Fibroblast of pulmonary artery (primary cell): ENCODE measurements at places on chromosomes 11 and 22.

DNA sequence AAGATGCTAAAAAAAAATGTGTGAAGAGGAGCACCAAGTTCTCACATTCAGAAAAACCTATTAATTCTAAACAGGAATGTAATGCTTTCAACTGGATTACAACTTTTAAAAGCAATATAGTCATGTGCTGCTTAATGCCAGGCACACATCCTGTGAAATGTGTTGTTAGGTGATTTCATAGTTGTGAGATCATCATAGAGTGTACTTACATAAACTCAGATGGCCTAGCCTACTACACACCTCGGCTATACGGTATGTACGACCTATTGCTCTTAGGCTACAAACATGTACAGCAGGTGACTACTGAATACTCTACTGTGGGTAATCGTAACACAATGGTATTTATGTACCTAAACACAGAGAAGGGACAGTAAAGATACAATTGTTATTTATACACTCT is 142.3 kb downstream of the RBFOX2 start:
- DNase-seq = no peak

GRCh38 chr11:2821891-2822290 is 63.7 kb downstream of the CDKN1C start:
- DNase-seq = no peak

- DNase-seq = no peak
Observed at GRCh38 chr11:123892031-123892430, 6.6 kb upstream of the TMEM225 start.

- peak; percentile 49 for DNase-seq
Observed at GRCh38 chr11:10597877-10598351, 29.4 kb upstream of the LYVE1 start.

- DNase-seq = no peak
Observed at GRCh38 chr11:134792044-134792443, 380.0 kb upstream of the B3GAT1 start.

DNA sequence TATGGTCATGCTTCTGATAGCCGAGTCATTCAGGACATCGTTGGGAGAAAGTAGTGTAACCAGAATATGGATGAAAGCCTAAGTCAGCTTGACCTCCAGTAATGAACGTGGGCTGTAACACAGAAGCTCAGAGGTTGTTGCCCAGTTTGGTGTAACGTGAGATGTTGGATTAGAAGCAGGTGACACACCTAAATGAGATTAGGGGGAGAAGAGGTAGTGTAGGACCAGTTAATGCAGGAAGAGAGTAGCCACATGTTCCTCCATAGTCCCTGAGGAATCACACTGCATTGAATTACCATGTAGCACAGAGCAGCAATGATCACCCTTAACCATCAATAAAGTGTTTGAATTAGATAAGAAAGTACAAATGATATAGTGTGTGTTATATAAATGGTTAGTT is 20.4 kb downstream of the FBXO7 start:
- no peak for DNase-seq

GRCh38 chr11:20489948-20490347 is 102.4 kb downstream of the PRMT3 start:
- no peak for DNase-seq

DNA sequence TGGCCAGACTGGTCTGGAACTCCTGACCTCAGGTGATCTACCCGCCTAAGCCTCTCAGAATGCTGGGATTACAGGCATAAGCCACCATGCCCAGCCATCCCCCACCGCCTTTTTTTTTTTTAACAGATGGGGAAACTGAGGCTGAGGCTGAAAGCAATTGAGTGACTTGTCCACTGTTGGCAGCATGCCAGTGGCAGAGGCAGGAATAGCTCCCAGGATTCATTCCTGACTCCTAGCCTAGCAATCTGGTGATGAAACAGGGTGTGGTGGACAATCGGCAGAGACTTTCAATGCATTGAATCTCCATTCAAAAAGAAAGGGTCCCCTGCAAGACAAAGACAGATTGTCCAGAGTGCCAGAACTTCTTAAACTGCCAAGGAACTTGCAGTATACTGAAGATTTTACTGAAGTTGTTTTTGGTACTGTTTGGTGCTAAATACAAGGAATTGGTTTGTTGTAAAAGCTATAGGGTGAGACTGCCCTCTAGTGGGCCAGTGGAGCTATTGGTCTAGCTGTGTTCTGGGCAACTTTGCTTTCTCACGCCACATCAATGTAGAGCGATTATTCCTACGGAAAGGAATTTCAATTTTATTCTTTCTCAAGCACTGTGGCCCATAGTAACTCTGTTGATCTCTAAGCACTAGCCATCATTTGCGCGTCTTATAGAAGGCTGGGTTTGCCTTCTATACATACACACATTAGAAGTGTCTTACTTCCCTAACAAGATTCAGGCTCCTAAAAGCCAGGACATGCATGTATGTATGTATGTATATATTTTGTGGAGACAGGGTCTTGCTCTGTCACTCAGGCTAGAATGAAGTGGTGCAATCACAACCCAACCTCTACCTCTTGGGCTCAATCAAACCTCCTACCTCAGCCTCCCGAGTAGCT is 21.0 kb downstream of the C22orf31 start:
- peak; percentile 95 for DNase-seq

DNA sequence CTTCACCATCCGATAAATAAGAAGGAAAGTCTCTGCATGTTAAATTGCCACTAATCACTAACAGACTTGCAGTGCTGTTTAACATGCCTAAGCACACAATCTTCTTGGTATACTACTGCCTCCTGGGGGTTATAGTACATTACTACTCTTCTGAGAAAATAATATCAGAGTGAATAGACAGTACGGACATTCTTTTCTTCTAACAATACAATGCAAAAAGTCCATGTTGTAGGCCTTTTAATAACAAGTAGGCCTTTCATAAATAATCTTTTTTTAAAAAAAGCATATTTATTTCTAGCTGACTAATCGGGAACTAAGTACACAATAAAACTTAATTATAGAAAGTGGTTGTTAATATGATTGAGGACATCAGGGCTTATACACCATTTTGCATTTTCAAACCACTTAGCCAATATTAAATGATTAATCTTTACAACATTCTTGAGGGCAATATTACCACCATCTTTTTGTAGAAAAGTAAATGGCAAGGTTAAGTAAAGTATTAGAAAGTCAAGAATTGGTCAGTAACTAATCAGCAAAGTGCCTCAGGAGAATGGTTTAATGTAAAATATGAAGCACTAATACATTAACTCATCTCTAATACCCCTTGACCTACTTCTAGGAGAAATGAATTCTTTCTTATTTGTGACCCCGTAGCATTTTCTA is 84.7 kb downstream of the TTC28 start:
- DNase-seq = peak; percentile 82

DNA sequence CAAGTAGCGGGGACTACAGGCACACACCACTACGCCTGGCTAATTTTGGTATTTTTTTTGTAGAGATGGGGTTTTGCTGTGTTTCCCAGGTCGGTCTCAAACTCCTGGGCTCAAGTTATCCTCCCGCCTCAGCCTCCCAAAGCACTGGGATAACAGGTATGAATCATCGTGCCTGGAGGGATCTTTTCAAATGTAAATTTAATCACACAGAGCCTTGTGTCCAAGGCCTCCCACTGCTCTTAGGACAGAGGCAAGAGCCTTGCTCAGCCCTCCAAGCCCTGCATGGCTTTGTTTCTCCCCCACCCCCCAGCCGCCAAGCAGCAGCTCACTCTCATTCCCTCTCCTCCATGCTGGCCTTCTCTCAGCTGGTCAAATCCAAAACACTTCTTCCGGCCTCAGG is 75.3 kb upstream of the CREB3L1 start:
- no peak for DNase-seq

GRCh38 chr11:72244361-72245262 is 636 bp upstream of the PHOX2A start:
- no peak for DNase-seq

- no peak for DNase-seq
Observed at GRCh38 chr11:35947437-35947836, 3.6 kb downstream of the LDLRAD3 start.

DNA sequence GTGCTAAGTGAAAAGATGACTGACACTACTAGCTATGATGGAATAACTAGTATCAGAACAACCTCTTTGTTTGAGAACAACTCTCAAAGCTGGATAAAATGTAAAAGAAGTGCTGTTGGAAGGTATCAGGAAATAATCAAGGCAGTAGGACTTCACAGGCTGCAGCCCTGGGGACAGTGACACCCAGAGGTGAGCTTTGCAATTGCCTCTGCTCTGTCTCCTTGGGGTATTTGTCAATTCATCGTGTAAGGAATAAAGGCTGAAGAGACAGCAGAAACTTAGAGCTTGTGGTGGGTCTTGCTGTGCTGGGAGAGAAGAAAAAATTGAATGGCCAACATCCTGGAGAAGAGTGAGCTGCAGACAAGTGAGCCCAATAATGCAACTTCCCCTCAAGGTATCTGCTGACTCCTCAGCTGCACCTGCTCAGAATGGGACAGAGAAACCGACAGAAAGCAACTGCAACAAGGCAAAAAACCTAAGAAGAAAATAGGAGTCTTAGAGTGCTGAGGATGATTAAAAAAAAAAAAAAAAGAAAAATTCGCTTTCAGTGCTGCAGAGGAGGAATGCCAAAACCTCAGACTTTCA is 141.1 kb downstream of the RCN1 start:
- peak; percentile 56 for DNase-seq

GRCh38 chr11:3093281-3094191 is 36.3 kb upstream of the CARS1 start:
- DNase-seq = no peak

GRCh38 chr11:128222245-128222884 is 365.0 kb downstream of the ETS1 start:
- no peak for DNase-seq

DNA sequence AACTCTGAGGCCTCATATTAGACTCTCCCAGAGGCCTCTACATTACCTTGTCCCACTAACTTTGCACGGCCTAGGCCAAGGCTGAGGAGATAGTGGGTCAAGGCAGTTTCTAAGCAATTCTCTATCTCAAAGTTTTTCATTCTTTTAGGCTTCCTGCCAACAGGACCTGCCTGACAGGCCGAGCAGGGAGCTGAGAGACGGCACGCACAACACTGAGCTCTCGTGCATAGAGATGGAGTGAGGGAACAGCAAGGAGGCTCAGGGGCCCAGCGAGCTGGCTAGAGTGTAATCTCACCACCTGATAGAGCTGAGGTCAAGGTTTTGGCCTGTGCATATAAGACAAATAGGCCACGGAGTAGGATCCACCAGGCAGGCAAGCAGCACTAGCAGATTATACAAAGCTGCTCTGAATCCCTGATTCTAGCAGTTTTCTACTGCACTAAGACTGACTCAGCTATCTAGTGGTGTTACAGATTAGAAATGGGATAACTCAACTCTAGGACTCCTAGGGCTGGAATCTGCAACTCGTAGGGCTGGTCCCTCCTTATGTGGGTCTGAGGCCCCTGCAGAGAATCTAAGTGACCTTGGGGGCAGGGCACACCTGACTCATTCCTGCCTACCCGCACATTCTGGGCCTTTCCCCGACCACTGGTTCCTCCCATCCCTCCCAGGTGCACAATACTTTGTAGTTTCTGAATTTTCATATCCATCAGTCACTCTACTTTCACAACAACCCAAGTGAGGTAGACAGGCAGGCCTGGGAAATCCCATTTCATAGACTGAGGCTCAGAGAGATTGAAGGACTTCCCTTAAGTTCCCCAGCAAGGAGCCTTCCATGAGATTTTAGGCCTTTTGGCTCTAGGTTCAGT is 1.7 kb downstream of the CYB5R2 start:
- no peak for DNase-seq

DNA sequence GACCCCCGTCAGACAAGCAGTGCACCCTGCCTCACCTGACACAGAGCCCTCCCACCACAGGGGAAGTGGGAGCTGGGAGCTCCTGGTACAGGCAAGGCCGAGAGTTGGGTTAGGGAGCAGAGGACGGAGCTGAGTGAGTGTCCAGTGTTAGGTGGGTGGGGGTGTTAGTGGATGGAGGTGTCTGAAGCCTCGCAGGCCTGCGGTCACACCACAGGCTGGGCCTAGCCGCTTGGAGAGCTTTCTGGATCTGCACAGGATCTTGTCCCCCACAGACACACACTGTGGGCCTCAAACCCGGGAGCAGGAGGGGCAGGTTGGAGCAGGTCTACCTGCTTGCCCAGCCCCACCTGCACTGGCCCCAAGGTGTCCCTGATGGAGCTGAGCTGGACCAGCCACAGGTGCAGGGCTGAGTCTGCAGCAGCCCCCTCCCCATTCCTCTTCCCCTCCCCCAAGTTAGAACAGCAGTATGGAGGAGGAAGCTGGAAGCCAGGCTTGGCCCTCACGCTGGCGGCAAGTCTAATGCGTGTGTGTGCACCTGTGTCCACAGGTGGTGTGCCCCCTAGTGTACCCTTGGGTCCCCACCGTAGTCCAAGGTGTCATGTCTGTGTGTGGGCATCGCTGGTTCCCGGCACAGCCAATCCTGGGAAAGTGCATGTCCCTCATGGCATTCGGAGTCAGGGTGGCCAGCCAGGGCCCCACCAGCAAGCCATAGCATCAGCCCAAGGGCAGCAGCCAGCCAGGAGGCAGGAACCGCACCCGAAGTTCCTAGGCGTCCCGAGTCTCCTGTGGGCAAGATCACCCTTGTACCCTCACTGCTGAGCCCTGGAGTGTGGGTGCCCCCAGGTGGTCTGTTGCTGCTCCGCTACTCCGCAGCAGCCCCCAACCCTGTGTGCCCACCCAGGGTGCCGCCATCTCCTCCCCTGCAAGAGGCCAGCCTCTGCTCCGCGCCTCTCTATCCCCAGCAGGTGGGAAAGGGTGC is 2.0 kb upstream of the GATD1 start:
- DNase-seq = no peak

- peak; percentile 43 for DNase-seq
Observed at GRCh38 chr11:7480113-7480512, 5.2 kb upstream of the OLFML1 start.

- DNase-seq = no peak
Observed at GRCh38 chr11:81211050-81211449, 1522.6 kb downstream of the FAM181B start.

- DNase-seq = peak; percentile 83
Observed at GRCh38 chr11:65524741-65525545, at the start of gene SCYL1. Gene SCYL1, plus strand, starts transcription at chr11:65525083. Its CDS starts 71 bp downstream, at chr11:65525154.

DNA sequence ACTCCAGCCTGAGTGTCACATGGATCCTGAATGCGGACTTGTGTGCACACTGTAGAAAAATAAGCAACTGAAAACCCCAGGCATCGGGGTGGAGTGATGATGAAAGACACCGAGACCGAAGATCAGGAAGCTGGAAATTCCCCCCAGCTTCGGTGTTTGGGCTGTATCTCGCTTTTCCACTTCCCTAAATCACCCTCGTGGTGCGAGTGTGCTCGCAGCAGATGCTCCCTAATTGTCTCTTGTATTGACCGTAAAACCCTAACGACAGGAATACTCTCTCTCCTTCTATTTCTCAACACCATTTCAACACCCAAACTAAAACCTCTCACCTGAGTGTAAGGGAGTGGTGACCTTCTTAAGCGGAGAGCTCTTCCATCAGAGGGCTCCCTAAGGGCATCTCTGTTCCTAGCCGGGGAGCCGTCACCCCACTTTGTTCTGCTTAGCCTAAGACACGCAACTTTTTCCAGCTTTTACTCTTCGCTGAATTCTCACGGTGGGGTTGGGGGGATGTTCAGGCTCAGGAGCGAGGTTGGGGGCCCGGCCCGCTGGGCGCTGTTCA is 635 bp upstream of the GRK3 start:
- DNase-seq = no peak

- DNase-seq = no peak
Observed at GRCh38 chr22:40547729-40548143, 88.8 kb downstream of the MRTFA start.
